ENCODE measurements at places on chromosomes 3 and 15. TPM values are rescaled to one million over a fixed set of nuclear protein-coding genes. Genes with fewer than 3 reads are reported as not detected.

Gene REC114
- total RNA-seq: not detected

Gene COMMD4
- 127 TPM for total RNA-seq

Gene EFCC1
- total RNA-seq: not detected

Gene ERC2
- total RNA-seq: 1.2 TPM

Gene SAMMSON
- total RNA-seq: not detected

Gene LCTL
- total RNA-seq: 4.6 TPM

Gene NANOGP8
- not detected for total RNA-seq

Gene GOLGA6D
- not detected for total RNA-seq

Gene CLDN1
- total RNA-seq: 1.8 TPM

Gene CPEB1
- total RNA-seq: 9.4 TPM

Gene DNAJA4
- total RNA-seq: 2.3 TPM

Gene RPL29
- total RNA-seq: 590 TPM

Gene HDC
- total RNA-seq: 0.05 TPM

GRCh38 chr3:157311633-157312375, 124.8 kb upstream of the PTX3 start:
- DNase-seq: peak; percentile 85

- no peak for DNase-seq
Measured at GRCh38 chr3:13220991-13221390, 147.8 kb upstream of the IQSEC1 start.

DNA sequence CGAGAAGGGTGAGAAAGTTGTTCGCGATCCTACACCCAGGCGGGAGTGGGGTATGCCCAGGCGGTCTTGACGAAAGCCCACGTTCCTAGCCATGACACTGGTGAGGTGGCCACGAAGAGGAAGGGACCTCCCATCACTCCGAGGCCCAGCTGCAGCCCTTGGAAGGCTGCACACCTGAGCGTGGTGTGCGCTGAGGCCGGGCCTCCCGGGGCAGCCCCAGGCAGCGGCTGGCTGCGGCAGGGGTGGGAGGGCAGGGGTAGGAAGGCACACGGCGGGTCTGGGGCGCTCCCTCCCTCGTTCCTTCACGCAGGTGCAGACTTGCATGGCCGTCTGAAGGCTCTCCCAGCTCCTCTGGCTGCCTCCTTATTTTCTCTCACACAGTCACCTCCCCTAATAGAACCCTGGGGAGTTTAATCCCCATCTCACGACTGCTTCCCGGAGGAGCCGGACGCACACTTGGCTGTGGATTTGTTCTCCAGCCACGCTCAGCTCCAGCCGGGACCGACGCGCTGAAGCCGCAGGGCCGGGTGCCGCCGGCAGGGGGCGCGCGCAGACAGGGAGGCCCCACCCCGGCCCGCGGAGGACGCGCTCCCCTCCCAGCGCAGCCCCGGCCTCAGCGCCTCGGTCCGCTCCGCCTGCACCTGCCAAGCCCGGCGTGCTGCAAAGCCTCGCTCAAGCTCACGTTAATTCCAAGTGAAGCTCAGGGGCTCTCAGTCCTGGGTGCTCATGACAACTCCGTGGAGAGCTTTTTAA, 37.8 kb upstream of the MUC4 start:
- no peak for DNase-seq

DNA sequence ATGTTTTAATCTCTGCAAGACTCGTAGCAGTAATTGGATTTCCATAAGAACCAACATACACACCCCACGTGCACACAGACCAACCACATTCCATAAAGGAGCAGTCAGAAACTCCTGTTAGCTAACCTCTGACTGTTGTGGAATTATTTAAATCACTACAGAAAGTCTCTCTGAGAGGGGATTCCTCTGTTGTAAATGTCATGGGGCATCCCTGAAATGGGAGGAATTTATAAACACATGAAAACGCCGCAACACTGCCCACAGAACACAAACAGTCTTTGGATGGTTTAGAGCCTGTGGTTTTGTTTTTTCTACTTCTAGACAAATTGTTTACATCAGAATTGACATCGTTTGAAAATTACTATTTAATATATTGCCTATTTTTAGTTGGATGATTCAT, 740.1 kb upstream of the GRM7 start:
- no peak for DNase-seq

DNA sequence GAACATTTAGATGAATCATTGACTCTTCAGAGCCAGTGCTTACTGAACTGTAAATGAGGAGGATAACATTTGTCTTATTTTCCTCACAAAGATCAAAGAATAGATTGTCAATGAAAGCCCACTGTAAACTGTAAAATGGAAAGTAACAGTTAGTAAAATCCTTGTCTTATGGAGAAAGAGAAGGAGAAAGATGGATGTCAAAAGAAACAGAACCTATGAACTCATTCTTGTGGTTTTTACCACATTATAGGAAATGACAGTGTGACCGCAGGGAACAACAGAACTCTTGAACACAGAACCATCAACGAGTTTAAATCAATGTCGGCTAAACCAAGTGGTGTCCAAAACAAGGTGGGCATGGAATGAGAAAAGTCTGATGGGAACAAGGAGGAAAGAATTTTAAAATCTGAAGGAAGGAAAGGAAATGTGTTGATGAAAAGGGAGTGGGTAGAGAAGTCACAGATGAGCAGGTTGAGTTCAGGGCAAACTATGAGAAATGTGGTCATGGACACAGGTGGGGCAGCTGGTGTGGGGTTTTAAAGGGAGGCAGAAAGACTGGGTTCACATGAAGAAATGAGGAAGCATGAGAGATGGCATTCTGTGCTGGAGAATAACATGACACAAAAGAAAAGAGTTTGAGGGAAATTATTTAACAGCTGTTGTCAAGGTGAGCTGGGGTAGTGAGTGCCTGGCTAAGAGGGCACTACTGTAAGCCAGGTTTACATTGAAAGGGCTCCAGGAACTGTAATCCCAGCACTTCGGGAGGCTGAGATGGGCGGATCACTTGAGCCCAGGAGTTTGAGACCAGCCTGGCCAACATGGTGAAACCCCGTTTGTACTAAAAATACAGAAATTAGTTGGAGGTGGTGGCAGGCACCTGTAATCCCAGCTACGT, 42.4 kb upstream of the ETV5 start:
- DNase-seq: no peak

DNA sequence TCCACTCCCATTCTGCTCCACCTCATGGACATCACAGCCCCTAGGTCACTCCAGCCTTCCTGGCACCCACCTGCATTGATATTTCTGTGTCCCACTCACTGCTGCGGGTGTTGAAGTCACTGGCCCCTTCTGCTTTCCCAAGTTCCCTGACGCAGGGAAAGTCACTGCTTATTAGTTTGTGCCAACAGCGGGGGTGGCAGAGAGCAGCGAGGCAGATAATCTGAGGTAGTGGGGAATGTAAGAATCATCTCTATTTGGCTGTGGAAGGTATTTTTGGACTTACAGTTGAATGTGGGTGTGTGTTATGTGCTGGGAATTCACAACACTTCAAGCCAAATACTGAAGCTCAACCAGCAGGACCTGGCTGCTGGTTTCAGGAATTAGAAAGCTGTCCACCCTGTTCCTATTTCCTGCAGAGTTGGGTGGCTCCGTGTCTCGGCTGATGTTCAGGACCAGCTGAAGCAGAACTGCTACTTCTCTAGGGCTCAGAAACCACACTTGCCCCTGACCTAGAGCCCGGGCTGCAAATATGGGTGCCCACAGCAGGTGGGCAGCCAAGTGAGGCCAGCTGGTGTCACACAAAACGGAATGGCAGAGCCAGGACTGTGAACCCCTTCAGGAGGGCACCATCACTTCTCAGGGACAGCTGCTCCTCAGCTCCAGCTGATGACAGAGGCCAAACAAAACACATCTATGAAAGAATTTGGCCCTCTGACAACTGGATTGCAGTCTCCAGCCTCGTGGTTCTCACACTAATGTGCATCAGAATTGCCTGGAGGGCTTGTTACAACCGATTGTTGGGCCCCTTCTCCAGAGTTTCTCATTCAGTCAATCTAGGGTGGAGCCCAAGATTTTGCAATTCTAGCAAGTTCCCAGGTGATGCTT, 57.7 kb downstream of the SEMA5B start:
- peak; percentile 73 for DNase-seq

GRCh38 chr3:123993818-123994217, 1.9 kb upstream of the ROPN1 start:
- DNase-seq: no peak

GRCh38 chr3:159860269-159861116, 128.1 kb upstream of the IL12A start:
- no peak for DNase-seq

DNA sequence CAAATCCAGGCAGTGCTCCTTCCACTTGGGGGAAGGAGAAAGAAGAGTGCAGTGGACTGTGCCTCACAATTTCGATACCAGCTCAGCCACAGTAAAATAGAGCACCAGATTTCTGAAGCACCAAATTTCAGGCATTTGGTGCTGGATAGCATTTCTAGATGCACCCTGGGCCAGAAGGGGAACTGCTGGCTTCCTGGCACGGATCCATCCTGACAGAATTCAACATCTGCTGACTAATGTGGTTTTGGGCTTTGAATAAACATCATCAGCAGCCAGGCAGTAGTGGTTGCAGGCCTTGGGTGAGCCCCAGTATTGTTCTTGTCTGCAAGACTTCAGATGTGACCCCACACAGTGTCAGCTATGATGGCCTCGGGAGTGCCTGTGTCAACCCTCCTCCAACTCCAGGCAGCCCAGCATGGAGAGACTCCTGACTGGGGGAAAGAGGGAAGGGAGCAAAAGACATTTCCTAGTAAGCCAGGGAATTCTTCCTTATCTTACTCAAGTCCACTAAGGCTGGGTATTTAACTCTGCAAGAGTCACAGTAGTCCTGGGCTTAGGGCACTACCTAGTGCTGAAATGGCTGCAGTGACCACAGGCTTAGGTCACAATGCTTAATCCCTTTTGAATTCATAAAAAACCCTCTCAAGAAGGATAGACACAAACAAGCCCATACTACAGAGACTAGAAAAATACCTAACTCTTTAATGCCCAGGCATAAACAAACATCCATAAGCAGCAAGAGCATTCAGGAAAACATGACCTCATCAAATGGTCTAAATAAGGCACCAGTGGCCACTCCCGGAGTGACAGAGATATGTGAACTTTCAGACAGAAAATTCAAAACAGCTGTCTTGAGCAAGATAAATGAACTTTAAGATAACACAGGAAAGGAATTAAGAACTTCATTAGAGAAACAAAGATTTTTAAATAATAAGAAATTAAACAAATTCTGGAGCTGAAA, 74.7 kb downstream of the SPATA16 start:
- DNase-seq: peak; percentile 84

- DNase-seq: no peak
Measured at GRCh38 chr15:35665896-35666536, 120.1 kb upstream of the DPH6 start.

- DNase-seq: no peak
Measured at GRCh38 chr3:4551051-4551711, 58.0 kb downstream of the ITPR1 start.

DNA sequence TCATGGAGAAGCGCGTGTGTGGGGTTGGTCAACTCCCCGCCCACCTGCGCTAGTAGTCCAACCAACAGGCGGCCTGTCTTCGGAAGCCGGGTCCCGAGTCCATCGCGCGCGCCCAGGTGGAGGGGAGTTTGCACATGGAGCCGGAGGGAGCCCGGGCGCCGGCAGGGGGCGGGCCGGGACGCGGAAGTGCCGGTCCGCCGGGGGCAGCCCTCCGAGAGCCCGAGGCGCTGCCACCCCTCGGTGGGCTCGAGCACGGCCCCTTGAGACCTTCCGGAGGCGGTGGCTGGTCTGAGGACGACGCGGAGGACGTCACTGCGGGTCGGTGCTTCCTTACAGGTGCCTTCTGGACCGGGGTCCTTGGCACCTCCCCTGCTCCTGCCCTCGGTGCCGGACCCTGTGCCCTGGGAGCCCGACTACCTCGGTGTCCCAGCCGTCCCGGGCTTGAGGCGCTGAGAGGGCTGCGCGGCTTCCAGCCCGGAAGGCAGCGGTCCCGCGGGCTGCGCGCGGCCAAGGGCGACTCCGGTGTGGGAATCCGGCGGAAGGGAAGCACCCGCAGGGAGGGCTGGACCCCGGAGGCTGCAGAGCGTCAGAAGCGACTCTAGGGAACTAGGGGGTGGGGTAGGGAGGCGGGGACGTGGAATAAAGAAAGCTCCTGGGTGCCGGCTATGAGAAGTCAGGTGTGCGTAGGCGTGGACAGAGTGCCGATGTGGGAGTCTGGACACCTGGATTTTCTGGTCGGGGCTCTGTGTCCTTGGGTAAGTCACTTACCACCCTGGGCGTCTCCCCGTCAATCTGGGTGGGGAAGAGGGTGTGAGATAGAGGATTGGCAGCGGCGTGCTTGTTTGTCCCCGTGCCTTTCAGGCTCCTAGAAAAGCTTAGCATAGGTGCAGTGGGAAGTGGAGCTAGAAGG, 212.3 kb downstream of the FGF12 start:
- no peak for DNase-seq

- no peak for DNase-seq
Measured at GRCh38 chr15:34246276-34246976, 21.6 kb downstream of the EMC4 start.

DNA sequence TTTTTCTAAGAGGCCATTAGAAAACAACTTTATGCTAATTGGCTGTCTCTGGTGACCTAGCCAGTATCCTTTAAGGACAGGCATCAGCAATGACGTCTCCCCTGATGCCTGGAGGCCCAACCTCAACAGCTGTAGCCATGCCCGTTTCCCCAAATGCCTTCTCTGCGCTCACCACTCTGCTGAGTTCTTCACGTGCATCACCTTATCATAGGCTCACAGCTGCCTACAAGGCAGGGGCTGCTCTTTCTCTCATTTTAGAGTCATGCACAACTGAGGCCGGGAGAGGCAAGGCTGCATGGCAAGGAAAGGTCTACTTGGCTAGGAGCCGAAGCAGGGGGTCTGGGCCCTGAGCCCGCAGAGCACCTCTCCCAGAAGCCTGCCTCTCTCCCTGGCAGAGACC, 43.9 kb upstream of the SEC13 start:
- DNase-seq: no peak

- peak; percentile 77 for DNase-seq
Measured at GRCh38 chr15:101250341-101250831, 1.5 kb downstream of the CHSY1 start.

DNA sequence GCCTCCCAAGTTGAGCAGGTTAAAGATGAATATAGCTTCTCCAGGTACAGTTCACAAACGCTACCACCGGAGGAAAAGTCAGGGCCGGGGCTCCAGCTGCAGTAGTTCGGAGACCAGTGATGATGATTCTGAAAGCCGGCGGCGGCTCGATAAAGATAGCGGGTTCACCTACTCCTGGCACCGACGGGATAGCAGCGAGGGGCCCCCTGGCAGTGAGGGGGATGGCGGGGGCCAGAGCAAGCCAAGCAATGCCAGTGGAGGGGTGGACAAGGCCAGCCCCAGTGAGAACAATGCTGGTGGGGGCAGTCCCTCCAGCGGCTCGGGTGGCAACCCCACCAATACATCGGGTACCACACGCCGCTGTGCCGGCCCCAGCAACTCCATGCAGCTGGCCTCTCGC, 61.4 kb downstream of the SNRK start:
- DNase-seq: no peak

- no peak for DNase-seq
Measured at GRCh38 chr3:185717627-185718402, 107.0 kb downstream of the IGF2BP2 start.

GRCh38 chr3:108302570-108302969, 6.2 kb downstream of the HHLA2 start:
- DNase-seq: no peak

- no peak for DNase-seq
Measured at GRCh38 chr3:134059671-134060560, 30.2 kb upstream of the SLCO2A1 start.

Measured in M059J (cell line).